Activated CD8-positive, alpha-beta memory T cell treated with anti-CD3 and anti-CD28 coated beads, Interleukin-2, amount 50 U/mL, for 48 hours (primary cell): ENCODE measurements at places on chromosomes 13 and 19.

GRCh38 chr13:39578821-39579291 is 24.1 kb downstream of the LHFPL6 start:
- no peak for DNase-seq

DNA sequence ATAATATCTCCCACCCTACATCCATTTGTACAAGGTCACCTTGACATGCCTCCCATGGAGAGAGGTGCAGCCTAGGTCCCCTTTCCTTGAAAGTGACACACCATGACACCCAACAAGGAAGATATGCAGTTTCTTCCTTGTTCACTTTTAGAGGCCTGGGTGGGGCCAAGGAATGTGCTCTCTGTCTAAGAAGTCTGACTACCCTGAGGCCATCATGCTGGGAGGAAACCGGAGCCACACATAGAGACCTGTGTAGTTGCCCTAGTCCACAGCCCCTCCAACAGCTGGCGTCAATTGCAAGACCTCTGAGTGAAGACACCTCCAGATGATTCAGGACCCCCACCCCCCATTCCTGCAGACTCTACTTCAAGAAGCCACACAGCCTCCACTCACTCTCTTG is 11.0 kb downstream of the SYDE1 start:
- DNase-seq, result no peak

DNA sequence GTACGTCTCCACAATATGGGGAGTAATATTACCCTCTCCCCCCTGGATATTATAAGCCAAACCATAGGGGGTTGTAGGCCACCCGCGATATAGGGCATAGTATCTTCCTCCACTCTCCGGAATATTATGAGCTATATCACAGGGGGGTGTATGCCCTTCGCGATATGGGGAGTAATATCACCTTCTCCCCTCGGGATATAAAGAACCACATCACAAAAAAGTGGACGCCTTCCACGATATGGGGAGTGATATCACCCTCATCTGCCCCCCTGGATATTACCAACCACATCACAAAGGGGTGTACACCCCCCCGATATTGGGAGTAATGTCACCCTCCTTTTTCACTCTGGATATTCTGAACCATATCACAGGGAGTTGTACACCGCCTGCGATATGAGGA is 65.5 kb upstream of the CEACAM21 start:
- DNase-seq, result no peak

GRCh38 chr19:30086916-30087315 is 144.9 kb downstream of the URI1 start:
- DNase-seq, result no peak

GRCh38 chr19:14347999-14348889 is 33.0 kb upstream of the ADGRE5 start:
- peak; percentile 92 for DNase-seq

DNA sequence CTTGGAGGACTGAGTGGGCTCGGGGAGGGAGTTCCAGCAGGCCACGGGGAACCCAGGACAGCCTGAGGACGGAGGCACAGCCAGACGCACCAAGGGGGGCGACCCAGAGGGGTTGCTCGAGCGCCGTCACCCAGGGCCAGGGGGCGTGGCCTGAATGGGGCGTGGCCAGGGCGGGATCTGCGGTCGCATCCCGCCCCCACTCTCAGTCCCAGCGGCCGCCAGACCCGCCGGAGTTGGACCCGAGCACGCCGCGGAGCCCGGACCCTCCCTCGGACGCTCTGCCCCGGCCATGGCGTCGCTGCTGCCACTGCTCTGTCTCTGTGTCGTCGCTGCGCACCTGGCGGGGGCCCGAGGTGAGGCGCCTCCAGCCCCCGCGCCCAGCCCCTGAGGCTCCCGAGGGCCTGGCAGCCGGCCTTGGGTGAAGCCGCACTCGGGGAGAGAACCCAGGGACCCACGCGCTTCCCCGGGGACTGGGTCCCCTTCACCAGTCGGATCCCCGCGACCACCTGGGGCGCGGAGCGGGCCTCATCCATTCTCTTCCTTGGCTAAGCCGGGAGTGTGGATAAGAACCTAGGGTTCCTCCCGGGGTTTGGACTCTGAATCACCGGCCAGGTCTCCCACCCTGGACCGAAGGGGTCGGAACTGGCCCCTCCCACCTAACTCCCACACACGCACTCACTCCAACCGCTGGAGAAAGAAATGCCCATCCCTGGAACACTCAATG is at the start of gene CILP2:
CILP2 (plus strand) TSS at position 205 of the 724 bp plus-strand sequence; CDS start at position 290, 85 bp downstream.
- DNase-seq, result peak; percentile 80

GRCh38 chr19:29528350-29528945 is 2.7 kb downstream of the VSTM2B start:
- peak; percentile 90 for DNase-seq

DNA sequence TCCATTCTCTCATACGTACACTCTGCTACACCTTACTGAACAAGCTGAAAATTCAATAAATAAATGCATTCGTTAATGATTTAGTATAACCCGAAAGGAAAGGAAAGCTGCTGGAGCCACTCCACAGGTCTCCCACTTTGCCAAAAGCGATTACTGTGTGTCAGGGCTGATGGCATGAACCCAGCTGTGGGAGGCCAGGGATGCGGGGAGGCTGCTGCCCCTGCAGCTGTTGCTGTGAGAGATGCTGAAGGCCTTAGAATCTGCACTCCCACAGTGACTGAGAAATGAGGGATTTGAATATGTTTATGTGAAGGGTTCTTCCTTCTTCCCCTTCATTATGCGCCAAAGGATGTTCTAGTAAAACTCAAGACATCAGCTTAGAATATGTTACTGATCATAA is 58.7 kb upstream of the NBEA start:
- DNase-seq, result no peak

DNA sequence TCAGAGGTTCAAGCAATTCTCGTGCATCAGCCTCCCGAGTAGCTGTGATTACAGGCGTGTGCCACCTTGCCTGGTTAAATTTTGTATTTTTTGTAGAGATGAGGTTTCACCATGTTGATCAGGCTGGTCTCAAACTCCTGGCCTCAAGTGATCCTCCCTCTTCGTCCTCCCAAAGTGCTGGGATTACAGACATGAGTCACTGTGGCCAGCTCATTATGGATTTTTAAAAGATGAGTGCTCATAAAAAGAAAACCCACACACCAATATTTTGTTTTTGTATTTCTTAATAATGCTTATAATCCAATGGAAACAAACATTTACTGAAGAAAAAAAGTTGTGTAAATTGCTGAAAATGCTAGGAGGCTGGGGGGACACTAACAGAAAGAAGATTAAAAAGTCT is 5.0 kb upstream of the MICU2 start:
- no peak for DNase-seq

DNA sequence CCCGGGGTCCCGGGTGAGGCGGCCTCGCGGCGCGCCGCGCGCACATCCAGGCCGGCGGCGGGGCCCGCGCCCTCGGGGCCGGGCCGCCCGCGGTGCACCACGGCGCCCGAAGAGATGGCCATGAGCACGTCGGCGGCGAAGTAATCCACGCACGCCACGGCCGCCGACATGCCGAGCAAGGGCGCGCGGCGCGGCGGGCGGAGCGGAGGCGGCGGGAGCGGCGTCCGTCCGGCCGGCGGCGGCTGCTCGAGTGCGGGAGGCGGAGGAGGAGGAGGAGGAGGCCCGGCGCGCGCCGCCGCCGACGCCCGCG is at the start of gene KLF16:
KLF16 (minus strand) TSS at position 252 of the 310 bp plus-strand sequence; CDS start at position 170, 82 bp downstream.
- DNase-seq, result no peak

- DNase-seq, result peak; percentile 18
Observed at GRCh38 chr19:6033744-6034264, 55.9 kb upstream of the RANBP3 start.

GRCh38 chr13:35557475-35557874 is 81.0 kb upstream of the MAB21L1 start:
- DNase-seq, result no peak

DNA sequence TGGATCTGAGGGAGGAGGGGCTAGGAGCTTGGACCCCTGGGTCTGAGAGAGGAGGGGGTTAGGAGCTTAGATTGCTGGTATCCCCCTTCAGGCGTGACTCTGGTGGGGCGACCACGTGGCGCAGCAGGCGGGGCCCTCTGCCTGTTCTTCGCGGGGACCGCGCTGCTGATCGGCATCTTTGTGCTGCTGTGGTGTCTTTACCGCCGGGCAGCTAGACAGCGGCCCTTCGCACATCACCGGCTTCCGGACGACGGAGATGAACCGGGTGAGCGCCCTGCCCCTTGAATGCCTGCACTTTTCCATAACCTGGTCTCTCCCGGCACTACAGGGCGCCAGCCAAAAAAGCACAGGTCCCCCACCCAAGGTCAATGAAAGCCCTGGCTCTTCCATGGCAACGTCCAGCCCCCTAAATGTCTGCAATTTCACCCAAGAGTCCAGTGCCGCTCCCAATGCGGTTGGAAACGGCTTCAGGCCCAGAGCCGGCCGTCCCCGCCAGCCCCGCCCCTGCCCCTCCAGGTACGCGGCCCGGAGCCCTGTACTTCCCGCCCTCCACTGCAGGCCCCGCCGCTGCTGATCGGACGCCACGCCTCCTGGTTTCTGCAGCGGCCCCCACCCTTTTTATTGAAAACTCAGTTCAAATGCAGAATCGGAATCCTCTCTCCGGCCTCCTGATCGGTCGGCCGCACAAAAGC is 2.8 kb downstream of the GFY start:
- DNase-seq, result no peak

DNA sequence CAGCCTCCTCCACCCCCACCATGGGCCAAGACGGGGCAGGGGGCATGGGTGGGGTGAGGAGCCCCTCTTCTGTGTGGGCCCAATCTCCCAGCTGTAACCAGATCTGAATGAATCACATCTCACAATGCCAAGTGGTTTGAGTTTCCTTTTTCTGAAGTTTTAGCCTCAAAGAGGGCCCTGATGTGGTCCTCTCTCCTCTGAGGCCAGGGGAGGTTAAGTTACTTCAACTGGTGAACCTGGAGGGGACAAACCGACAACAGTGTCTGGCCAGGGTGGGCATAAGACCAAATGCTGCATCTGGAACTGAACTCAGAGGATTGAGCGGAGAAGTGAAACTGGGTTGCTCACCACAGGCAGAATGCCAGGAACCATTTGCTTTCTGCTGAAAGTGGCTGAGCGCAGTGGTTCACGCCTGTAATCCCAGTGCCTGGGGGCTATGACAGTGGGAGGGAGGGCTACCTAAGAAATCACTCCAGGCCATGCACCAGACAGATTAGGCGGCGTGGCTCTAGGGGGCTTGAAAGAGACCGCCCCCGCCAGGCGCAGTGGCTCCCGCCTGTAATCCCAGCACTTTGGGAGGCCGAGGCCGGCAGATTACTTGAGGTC is 15.4 kb upstream of the IRGC start:
- peak; percentile 60 for DNase-seq

- DNase-seq, result no peak
Observed at GRCh38 chr13:74442751-74443150, 308.5 kb upstream of the KLF12 start.
